Activated naive CD4-positive, alpha-beta T cell treated with anti-CD3 and anti-CD28 coated beads, Interleukin-2, amount 10 ng/mL, durations not matched to agents 7 days and 5 days (primary cell): ENCODE measurements at places on chromosomes 12 and 14.

- DNase-seq, result no peak
Observed at GRCh38 chr14:75847584-75847983, 134.2 kb downstream of the TGFB3 start.

- DNase-seq, result no peak
Observed at GRCh38 chr12:113464852-113465719, 6.6 kb downstream of the LHX5 start.

- no peak for DNase-seq
Observed at GRCh38 chr12:129467289-129467688, 436.5 kb downstream of the TMEM132D start.

DNA sequence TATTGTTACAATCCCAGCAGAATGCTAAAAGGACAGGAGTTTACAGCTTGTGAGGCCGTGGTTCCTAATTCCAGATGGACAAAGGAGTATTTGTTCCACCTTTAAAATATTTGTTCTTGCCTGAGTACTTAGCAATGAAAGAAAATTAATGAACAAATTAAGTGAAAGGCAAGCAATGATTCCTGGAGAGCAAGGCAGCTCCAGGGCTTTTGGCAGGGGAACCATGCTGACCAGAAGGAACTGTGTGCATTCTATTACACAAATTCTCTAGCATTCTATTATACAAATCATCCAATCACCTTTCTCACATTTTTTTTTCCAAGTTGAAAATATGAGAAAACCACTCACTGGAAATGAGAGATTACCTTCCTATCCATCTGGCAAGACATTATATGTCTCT is 1.8 kb upstream of the BMAL2 start:
- no peak for DNase-seq

DNA sequence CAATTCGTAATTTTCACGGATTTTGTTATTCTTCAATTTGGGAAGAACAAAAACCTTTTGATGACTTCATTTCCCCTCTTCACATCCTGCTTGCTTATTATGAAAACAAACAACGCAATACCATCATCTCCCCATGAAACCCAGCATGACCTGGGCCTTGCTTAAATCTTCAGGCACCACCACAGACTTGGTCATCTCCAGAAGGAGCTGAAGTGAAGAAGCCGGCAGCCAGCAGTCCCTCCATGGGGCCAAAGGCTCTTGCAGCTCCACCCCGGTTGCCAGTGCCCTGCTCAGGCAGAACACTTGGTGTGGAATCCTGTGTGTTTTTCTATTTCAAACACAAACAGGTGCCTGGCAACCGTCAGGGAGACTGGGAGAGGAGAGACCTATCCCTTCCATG is 982.9 kb upstream of the TMEM132C start:
- no peak for DNase-seq

GRCh38 chr12:106956048-106956578 is 406 bp downstream of the TMEM263 start:
- peak; percentile 76 for DNase-seq

DNA sequence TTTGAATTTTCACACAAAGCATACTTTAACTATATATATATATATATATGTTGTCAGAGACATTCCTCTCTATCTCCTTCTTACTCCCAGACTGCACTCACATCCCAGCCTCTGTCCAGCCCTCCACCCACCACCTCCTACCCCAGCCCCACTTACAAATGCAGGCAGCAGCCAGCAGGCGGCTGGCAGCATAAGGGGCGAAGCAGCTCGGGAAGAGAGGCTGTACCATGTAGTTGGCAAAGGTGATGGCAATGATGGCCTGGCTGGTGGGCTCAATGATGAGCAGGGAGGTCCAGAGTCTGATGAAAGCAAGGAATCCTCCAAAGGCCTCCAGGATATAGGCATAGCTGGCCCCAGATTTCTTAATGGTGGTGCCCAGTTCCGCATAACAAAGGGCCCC is 2.5 kb downstream of the SLC7A7 start:
- no peak for DNase-seq

- DNase-seq, result no peak
Observed at GRCh38 chr14:84234281-84234680, 1295.7 kb upstream of the FLRT2 start.

GRCh38 chr12:45388545-45388944 is 172.7 kb downstream of the ANO6 start:
- DNase-seq, result no peak

DNA sequence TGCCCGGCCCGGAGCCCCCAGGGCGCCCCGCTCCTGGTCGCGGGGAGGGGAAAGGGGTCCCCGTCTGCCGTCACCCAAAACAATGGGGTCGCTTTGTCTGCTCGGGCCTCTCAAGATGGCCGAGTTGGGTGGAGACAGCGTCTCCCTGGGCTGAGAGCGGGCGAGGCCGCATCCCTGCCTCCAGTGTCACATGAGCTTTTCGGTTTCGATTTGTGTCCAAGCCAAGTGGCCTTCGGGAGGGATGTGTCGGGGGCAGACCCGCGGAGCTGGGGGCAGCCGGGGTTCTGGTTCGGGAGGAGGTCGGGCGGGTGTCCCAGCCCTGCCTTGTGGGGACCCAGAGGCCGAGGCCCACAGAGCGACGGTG is 790 bp downstream of the DYNC1H1 start:
- DNase-seq, result peak; percentile 80

DNA sequence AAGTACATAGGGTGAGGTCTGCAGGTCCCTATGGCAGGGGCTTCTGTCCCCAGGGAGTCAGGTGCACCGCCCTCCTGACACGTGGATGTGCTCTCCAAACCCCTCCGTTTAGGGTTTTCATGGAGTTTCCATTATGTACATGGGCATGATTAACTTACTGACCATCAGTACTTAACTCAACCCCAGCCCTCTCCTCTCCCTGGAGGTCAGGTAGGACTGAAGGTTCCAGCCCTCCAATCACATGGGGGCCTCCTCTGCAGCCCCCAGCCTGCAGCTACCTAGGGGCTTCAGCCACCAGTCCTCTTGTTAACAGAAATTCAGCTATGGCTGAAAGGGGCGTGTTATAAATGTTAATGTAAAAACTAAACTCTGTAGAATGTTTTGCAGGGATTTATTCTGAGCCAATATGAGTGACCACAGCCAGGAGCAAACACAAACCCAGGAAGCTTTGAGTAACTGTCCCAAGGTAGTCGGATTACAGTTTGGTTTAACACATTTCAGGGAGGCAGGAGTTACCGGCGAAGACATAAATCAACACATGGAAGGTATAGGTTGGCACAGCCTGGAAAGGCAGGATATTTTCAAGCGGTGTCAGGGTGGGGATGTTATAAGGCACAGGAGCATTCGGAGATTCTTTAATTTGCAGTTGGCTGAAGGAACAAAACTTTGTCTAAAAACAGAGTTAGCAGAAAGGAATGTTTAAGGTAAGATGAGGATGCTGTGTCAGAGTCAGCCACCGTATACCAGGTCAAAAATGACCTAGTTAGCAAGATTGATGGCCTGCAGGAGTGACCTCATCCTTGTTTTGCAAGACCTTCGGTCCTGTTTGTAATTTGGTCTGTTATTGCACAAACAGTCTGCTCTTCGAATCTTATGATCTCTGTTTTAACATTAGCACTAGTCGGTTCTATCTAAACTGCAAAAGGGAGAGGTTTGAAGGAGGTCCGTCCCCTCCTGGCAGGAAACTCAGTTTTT is 75.2 kb downstream of the TNFAIP2 start:
- DNase-seq, result no peak

DNA sequence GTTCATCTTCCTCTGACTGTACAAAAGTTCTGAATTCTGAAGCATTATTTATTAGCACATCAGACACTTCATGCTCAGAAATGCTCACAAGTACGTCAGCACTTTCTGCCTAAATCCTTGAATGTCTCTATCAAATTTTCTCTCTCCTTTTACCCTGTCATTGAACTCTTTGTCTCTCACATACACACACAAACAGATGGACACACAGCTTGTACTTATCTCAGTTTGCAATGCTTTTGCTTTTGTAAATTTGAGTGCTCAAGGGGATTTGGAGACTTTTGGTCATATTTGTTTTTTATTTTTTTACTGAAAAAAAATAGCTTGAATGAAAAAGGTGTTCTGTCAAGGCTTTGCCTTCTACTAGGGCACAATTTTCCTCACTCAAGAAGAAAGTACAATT is 64.2 kb upstream of the PDZRN4 start:
- DNase-seq, result no peak

DNA sequence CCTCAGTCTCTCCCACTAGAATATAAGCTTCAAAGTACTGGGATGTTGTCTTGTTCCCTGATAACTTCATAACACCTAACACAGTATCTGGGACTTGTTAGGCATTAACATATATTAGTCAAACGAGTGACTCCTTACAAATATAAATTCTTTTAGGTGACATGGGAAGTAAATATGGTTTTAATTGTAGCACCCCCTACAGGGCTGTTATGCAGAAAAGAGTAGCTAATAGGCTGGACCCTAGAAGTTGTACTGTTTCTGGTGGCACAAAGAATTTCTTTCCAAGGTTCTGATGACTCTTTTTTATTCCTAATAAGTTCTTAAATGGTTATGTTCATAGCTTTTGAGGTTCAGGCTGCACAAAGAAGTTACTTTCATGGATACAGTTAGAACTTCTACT is 29.8 kb downstream of the GPATCH2L start:
- DNase-seq, result no peak

DNA sequence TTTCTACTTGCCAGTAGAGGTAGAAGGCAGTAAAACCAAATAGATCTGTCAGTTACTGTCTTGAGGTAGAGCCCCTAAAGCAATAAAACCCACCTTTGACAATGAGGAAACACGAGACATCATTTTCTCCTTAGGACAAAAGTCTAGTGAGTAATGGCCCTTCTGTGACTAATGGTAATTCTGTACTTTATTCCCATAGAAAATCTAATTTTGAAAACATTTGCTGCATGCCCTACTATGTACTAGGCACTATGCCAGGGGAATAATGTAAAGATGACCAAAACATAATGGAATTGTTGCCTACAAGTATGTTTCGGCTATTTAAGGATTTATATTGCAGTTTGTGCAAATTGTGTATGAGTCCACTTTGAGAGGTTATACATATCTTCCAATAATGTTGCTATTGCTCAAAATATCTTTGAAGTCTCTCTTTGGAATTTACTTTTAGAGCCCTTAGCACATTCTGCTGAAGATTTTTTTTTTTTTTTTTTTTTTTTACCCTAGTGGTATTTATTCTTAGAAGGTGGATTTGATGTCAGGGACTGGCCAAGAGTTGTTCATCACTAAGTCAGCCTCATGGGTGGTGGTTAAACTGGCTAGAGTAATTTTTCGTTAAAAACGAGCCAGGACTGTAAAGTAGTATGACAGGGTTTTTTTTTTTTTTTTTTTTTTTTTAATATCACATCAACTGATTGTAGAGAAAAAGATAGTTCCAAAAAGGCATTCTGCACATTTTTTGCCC is 109.7 kb downstream of the CRADD start:
- DNase-seq, result no peak

GRCh38 chr14:68377459-68377858 is 415.4 kb downstream of the ZFP36L1 start:
- DNase-seq, result no peak

DNA sequence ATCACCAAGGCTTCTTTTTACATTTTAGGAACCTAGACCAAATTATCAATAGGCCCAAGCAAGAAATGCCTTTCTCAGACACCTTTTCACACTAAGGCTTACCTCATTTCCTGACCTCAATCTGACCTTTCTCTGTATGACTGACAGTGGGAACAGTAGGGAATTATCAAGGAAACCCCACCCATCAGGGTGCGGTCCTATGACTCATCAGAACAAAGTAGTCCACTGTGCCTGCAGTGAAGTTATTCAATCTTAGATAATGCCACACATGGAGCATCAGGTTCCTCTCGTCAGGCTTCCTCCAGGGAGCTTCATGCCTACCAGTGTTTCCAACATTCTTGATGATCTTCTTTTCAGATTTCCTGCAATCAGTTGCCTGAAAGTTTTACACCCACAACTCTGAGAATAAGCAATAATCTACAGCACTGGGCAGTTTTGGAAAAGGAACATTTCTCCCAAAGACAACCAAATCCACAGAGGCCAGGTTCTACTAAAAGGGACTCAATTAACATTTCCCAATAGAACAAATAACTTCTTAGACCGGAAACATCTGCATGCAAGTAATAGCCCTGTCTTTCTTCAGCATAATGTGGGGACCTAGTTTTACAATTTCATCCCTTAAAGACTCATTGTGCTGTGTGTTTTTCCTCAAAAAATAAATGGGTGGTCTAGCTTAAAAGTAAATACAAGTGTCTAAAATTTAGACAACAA is 35.9 kb upstream of the TMTC2 start:
- no peak for DNase-seq

DNA sequence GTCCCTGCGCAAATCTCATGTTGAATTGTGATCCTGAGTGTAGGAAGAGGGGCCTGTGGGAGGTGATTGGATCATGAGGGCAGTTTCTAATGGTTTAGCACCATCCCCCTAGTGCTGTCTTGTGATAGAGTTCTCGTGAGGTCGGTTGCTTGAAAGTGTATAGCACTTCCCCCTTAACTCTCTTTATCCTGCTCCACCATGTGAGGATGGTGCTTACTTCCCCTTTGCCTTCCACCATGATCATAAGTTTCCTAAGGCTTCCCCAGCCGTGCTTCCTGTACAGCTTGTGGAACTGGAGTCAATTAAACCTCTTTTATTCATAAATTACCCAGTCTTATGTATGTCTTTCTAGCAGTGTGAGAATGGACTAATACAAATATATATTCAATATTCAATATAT is 303.7 kb upstream of the SEL1L start:
- no peak for DNase-seq

DNA sequence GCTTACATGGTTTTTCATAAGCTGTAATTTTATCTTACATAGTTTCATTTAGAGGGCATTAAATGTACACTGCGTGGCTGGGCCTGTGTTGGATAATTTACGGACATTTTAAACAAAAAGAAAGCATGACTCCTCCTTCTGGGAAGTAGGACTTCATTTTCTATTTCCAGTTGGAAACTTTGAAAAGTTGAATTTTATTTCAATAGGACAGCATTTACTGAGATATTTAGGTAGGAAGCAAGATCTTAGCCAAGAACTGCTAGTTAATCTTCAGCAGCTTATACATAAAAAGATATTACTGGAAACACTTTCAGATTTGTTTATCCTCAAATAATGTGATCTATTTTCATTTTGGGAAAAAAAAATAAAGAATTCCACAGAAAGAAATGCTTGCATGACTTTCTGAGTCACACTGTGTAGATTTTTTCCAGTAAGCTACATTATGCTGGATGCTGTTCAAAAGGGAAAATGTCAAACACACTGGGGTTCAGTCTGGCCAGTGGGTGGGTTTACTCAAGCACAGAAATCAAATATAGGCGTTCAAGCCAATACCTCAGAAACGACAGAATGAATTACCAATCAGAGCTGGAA is 239.4 kb upstream of the KRR1 start:
- DNase-seq, result no peak

DNA sequence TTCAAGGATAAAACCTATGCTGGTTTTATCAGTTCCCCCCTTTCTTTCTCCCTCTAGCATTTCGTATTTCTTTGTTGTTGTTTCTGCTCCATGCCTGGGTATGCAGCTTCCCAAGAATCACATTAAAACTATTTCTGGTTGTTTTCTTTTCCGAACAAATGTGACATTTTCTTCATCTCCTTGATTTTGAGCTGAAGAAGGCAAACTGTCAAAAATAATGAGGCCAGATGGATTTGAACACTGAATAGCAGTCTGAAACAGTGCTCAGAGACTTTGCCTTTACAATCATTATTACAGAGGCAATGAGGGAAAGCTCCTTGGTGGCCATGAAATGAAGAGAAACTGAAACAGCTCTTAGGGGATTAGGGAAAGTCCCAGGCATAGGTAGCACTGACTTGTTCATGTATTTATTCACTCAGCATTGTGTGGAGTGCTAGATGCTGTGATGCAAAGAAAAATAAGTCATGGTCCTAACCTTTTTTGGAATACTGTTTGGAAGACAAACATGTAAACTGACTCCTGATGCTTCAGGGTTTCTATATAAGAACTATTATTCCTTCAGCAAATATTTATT is 319.5 kb downstream of the FUT8 start:
- DNase-seq, result no peak

GRCh38 chr12:124499190-124499753 is 68.1 kb downstream of the NCOR2 start:
- DNase-seq, result no peak
